ENCODE measurements at places on chromosomes 3 and 15.

GRCh38 chr3:34109846-34110245 lies 311.4 kb downstream of the PDCD6IP start:
- DNase-seq, result no peak

- no peak for DNase-seq
These were observed 42.8 kb downstream of the SEMA3G start for GRCh38 chr3:52402101-52402521.

DNA sequence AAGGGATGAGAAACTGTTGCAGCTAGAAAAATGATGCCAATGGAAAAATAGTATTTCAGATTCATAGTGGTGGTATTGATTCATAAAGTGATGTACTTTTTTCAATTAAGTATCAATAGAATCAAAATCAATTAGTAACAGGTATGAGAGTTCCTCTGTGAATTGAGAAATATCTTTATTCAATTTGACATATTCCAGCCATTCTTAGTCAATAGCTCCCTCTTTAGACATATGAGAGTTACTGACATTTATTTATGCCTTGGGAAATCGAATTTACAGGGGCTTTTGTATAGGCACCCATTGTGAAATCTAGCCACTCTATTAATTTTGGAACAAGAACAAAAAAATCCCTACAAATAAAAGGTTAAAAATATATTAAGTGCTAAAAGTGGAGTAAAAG lies 386.9 kb upstream of the CNTN3 start:
- no peak for DNase-seq

- DNase-seq, result no peak
These were observed 26.9 kb downstream of the GYG1 start for GRCh38 chr3:149018247-149018646.

GRCh38 chr3:11384074-11384473 lies 111.9 kb downstream of the ATG7 start:
- DNase-seq, result no peak

DNA sequence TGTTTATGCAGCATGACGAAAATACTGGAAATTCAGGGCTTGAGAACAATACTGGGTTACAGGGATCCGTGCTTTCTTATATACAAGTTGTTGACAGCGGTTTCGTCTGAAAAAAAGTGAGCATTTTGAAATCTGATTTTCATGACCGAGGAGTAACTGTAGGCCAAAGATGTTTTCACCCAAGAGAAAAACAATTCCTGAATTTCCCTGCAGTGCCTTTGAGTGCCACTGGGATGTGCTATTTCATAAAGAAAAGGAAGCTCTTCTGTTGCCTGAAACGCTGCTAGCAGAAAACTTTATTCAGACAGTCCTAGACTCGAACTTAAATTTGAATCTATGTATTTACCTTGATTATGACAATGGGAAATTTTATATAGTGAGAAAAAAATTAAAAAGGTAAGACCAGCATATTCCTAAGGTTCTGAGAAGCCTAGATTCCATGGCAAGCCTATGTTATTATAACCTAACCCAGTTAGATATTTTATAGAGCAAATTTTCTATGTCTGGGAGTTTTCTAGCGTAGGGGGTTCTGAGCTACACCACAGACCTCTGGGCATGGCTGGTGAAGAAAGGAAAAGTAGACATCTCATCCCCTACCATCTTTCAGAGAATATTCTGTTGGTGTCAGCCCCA lies 30.2 kb downstream of the KCNAB1 start:
- peak; percentile 19 for DNase-seq

DNA sequence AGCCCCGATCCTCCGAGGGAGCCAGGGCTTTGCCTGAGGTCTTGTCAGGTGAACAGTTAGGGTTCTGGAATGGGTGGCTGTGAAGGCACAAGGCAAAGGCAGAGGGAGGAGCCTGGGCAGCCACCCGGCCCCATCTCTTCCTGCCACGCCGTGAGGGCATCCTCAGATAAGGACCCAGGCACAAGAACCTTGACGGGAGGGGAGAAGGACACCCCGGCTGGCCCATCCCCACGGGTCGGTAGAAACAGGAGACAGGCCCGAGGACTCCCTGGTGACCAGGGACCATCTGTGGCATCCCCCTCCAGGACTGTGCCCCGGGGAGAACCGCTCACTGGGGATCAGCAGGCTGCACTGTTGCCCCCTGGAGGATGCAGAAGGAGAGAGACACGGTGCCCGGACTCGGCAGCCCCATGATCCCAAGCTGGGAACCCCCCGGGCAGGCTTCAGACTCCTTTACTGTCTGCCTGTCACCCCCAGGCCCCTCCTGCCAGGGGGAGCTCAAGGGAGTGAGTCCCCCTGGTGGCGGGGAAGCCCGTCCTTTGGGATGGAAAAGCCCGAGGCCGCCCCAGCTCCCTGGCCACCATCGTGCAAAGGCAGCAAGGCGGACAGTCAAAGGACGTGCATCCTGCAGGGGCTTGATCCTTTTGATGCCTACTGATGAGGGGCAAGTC lies 12.3 kb upstream of the PCSK6 start:
- no peak for DNase-seq

- DNase-seq, result no peak
These were observed 27.0 kb downstream of the GRK7 start for GRCh38 chr3:141790171-141790570.

GRCh38 chr3:171184372-171184771 lies 157.9 kb upstream of the SLC2A2 start:
- DNase-seq, result no peak

DNA sequence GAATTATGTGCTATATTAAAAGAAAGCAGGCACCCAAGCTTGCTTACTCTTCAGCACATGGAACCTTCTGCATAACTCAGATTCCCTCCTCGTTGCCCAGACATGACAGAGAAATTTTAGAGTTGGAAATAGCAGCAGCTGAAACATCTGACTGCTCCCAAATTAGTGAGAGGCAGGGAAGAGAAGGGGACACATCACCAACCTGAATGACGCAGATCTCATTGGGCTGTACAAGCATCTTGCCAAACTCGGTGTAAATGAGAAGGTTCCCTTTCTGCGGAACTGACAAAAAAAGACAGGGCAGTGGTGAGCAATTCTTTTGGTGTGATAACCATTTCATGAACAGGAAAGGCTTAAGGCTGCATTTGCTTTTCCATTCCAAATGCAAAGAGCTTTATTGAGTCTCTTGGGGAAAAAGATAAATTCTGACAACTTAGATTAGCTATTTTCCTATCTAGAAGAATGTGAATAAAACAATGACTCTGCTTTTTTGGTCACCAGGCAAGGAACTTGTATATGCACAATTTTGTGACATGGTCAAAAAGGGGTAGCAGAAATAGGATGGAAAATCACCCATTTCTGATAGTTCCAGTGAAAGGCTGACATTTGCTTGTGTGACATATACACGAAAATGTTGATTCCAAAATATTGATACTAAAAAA lies 35.1 kb downstream of the HGD start:
- no peak for DNase-seq

GRCh38 chr3:13072239-13072599 lies 1.0 kb downstream of the IQSEC1 start:
- peak; percentile 43 for DNase-seq

DNA sequence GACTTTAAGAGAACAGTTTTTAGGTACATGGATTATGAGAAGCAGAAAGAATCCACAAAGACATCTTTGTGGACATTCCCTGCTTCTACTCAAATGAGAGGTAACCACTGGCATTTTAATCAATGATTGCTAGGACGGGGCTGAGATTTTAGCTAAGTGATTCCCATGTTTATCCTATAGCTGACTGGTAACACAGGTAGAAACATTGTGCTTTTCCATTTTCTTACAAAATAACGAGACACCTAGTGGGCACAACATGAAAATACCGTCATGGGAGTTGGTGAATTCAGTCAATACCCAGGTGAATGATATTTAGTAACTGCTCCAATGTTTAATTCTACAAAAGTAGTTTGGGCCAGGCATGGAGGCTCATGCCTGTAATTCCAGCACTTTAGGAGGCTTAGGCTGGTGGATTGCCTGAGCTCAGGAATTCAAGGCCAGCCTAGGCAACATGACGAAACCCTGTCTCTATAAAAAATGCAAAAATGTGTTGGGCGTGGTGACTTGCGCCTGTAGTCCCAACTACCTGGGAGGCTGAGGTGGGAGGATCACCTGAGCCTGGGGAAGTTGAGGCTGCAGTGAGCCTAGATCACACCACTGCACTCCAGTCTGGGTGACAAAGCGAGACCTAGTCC lies 37.2 kb upstream of the DENND4A start:
- no peak for DNase-seq

DNA sequence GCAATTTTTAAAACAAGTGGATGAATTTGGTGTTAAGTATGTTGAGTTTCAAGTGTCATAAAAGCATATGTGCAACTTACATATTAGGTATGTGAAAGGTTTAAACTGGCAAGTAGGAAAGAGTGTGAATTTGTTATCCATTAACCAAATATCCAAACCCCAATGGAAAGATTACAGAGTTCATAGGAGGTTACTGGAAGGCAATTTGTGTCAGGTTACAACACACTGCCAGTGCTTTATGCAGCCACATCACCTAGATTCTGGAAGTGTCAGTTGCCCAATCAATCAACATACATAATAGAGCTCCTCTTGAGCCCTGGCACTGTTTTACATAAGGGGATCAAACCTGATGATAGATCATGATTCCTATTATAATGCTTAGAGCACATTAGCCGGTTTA lies 261.0 kb downstream of the ROBO1 start:
- DNase-seq, result no peak

- DNase-seq, result no peak
These were observed 14.9 kb upstream of the ULK3 start for GRCh38 chr15:74857671-74858368.

DNA sequence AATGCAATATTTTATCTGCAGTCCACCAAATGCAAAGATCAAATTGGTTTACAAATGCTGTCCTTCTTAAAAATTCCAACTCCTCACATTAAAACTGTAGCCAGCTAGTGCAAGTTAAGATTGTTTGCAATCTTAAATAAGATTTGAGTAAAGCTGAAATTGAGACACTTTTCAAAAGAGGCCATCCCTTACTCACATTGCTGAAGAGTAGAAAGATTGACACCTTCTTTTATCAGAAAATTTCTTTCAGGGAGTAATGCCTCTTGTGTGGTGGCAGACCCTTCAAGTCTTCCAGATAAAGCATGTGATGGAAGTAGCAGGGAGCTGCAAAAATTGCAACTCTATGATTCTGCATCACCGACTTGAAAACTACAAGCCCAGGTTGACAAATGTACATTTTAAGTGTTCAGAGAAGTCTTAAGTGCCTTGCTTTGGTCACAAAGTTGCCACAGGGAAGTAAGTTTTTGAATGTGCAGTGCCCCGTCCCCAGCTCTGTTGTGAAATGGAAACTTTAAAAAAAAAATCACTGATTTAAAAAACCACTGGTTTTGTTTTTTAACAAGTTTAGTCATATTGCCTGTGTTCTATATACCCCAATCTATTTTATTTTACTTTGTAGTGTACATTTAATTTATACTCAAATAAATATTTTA lies 12.6 kb downstream of the CD86 start:
- no peak for DNase-seq

- peak; percentile 87 for DNase-seq
These were observed 238.8 kb downstream of the EDEM1 start for GRCh38 chr3:5426094-5426883.

- DNase-seq, result no peak
These were observed 32.0 kb upstream of the CCDC80 start for GRCh38 chr3:112672716-112673541.

DNA sequence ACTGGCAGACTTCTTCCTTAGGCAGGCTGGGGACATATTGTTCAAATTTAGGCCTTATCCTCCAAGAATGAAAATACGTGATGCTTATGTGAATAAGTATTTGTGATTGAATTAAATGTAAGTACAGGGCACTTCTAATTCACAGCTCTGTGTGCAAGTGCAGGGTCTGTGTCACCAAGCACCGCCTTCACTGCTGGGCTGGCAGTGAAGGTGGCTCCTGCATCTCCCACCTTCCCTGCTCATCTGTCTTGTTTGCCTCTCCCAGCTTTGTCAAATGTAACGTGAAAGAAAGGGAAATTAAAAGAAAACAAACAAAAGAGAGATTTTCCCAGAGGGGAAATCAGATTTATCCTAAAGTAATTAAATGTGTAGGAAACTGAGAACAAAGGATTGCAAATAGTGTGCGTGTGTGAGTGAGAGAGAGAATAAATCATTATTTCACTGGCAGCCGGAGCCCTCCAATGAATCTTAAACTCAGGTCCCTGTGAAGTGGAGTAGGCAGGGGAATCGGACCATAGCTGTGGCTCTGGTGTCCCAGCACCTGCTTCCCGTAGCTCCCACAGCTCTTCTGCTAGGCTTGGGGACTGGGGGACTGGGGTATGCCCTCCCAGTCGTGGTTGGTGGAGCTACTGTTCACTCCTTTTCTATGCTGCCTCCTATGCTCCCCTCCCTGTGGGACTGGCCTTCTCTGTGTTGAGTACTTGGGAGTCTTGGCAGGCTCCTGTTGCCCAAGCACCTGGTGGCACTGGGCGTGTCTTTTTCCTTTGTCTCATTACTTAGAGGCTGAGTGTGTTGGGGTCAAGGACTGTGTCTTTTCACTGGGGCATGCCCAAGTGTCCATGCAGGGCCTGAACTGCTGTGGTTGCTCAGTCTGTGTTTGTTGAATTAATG lies 222.2 kb downstream of the EPHB1 start:
- DNase-seq, result peak; percentile 64

- DNase-seq, result no peak
These were observed 15.4 kb upstream of the OXTR start for GRCh38 chr3:8784676-8785435.

- DNase-seq, result no peak
These were observed 29.4 kb upstream of the MCCC1 start for GRCh38 chr3:183128709-183129108.

DNA sequence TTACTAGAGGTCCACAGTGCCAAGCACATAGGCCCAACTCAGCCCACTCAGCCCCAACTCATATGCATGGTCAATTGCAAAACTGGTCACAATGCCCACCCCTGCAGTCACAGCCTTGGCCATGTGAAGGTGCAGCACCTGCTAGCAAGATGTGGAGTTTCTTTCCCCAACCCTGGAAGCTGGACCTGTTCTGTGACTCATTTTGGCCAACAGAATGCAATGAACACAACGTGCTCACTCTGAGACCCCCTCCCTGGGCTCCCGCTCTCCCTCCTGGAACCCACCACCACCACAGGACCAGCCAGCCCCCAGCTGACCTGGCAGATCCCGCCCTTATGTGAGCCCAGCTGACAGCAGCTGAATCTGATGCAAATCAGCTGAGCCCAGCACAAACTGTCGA lies 34.4 kb downstream of the ALDH1L1 start:
- DNase-seq, result no peak

- DNase-seq, result no peak
These were observed 117.3 kb upstream of the SLC7A14 start for GRCh38 chr3:170703121-170703588.
